Bone marrow (tissue), 2 donors: ENCODE measurements at places on chromosomes 2 and 18.

- no peak for DNase-seq
Observed at GRCh38 chr2:145086910-145087309, 567.0 kb upstream of the ZEB2 start.

DNA sequence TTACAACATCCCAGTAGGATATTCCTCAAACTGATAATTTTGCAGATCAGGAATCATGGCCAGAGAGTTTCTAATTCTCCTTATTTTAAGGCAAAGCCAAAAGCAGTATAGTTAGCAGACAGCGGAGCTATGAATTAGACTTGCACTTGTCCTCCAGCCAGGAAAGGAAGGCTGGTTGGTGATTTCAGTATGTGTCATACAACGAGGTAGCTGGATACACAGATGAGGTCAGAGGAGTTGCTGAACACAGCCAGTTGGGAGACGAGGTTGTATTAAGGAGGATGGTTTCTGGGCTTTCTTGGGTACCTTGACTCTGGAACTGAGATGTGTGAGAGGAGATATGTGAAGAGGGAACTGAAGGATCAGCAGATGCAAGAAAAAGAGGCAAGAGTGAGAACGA lies 185.2 kb downstream of the SOX11 start:
- no peak for DNase-seq

GRCh38 chr2:73919596-73920228 lies 7.0 kb upstream of the DGUOK start:
- DNase-seq: no peak

DNA sequence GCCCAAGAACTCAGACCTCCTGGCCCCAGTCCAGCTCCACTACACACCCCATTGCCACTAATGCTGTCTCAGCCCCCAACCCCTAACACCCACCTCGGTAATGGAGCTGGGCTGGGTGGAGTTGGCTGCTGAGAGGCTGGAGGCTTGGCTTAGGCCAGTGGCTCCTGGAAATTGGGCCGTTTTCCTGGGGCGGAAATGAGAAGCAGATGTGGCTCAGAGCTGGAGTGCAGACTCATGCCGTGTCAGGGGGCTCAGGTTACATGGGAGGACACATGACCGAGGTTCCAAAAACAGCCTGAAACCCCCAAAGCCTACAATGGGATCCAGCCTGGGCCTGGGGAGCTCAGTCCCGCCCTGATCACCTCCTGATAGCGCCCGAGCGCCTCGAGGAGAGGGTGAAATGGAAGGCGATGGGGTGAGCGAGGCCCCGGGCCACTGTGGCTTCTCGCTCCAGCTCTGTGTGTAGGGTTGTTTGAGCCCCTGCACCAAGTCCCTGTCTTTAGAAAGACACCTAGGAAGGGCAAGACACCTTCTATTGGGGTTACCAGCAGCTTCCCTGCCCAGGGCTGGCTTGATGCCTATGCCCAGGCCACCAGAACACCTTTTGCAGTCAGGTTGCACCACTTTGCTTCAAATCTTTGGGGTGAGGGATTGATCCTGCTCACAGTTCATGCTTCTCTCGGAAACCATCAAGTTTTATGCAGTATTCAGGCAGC lies 175.7 kb upstream of the HAAO start:
- no peak for DNase-seq

DNA sequence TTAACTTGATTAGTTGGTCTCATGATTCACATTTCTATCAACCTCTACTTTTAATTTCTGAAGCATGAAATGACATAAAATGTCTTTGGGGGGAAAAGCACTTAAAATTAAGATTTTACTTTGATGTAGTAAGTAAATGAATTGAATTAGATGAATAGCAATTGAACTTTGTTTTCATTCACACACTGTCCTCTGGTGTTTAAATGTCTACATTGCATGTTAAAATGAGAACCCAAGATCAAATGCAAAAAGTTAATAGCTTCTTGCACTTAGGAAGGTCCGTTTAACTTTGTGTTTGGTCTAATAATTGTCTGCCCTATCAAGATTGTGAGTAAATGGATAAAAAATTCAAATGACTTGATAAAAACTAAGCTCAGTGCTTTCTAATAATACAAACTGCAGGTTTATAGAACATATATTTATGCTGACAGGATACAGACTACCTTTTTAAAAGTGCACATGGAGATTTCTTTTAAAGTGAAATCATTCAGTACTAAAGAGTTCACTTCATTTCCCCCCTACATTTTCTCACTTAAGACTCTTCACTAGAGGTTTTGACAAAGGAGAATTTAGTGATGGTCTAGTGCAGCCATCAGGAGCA lies 156.2 kb upstream of the NABP1 start:
- DNase-seq: no peak

DNA sequence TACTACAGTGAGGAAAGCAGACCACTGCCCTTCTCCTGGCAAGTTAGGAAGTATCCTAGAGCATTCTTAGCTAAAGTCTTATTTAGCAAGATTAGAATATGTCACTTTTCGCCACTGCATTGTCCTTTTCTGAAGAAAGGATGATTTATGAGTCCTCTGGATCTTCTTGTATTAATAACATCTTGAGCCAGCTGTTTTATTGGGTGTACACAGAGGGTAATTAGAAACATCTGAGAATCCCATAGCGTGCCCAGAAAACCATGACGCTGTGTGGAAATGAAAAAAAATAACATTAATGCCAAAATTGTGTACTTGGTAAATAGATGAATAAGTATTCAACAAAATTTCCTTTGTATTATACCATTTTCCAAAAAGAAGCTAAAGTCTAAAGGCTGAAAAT lies 198.7 kb downstream of the LTBP1 start:
- no peak for DNase-seq

DNA sequence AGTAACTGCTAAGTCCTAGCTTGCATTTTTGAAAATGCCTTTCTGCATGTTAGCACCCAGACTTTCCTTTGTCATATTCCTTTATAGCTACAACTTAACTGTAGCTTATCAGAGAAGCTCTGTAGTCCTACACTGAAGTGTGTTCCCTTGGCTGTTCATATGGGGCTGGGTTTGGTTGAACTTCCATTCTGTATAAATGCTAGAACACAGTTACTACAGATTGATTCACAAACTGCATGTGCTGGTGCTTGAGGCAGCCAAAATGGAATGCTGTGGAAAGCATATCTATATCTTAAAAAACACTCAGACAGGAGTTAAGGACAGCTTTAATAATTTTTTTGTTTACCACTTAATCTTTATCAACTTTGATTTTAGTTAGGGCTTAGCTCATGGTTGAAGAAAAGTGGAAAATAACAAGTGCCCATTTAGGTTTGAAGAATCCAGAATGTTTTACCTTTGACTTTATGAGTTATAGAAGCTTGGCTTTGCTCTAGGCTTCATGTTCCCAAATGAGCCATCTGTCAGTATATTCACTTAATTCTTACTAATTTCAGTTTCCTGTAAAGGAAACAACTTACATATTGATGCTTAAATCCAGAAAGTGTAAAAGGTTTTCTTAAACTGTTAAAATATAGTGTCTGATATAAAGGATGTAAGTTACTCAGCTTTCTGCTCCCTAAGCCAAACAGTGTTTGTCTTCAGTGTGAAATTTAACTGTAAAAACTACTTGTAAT lies 148.9 kb downstream of the AGPS start:
- DNase-seq: no peak

DNA sequence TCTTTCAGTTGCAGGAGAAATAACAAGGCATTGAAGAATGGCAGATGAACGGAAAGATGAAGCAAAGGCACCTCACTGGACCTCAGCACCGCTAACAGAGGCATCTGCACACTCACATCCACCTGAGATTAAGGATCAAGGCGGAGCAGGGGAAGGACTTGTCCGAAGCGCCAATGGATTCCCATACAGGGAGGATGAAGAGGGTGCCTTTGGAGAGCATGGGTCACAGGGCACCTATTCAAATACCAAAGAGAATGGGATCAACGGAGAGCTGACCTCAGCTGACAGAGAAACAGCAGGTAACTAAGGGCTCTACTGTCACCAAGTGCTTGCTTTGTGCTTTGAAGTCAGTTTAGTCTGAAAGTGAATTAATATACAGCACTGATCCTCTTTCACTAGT lies 118.5 kb upstream of the UNC80 start:
- DNase-seq: no peak

DNA sequence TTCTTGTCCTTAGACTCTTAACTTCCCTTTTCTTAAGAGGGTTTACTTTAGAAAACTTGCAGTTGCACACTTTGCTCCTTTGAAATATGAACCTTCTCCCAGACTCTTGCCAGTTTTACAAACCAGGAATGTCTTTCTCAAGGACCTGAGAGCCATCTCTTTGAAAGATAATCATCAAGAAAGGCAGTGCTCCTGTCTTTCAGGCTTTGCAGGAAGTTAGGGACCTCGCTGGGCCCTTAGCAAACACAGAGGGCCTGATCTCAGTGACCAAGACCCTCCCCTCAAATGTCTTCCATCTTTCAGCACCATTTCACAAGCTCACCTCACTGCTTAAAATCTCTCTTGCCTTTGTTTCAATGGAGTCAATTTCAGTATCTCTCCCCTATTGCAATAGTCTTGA lies 32.0 kb upstream of the NYAP2 start:
- DNase-seq: no peak

GRCh38 chr2:165390875-165391274 lies 78.6 kb upstream of the CSRNP3 start:
- DNase-seq: no peak

DNA sequence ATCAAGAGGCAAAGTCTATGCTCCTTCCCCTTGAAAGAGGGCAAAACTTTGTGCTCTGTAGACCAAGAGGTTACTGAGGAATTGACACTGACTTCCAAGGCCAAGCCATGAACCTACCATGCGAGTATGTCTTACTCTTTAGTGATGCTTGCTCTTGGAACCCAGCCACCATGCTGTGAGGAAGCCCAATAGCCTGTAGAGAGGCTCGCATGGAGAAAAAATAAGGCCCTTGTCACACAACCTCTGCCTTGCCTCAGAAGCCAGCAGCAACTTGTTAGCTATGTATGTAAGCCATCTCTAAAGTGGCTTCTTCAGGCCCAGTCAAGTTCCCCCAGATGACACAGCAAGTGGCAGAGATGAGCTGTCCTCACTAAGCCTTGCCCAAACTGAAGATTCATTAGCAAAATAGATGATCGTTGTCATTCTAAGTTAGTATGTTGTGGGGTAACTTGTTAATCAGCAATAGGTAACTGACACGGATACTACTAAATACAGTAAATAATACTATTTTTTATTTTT lies 66.1 kb upstream of the RGPD5 start:
- DNase-seq: no peak

DNA sequence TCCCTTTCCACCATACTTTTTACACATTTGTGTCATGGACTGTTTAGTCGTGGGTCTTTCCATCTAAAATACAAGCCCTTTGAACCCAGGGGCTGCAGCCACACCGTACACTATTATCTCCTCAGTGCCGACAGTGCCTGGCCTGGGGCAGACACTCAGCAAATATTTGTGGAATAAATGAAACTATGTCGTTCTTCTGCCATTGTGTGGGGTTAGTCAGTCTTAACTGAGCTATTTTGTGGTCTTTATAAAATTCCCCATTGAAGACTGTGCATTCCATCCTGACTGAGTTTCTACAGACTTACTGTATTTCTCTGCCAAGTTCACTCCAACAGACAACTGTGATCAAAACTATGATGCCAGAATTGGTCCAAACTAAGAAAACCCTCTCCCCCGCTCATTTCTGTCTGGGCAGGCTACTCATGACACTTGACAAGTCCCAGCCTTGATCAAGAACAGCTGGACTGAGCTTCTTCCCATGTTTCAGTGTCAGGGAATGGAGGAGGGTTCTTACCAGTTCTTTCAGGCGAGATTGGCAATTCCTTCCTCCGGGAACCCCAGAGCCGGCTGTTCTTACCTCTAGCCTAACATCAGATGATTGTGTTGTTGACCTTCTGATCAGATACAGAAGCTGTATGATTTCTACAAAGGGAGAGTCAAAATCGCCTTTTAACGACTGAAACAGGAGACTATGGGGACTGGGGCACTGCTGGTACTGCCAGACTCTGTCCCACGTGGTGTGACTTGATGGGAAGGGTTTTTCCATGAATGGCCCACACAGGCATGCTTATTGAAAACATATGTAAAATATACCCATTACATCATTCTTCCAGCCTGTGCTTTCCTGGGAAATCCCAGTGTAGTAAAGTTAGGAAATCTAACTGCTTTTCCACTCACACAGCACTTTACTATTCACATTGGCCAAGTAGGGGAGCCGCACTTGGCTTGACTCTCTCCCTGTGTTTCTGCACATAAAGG lies 77.4 kb upstream of the NPAS2 start:
- DNase-seq: no peak

- no peak for DNase-seq
Observed at GRCh38 chr2:162490052-162490717, 146.3 kb downstream of the GCA start.

DNA sequence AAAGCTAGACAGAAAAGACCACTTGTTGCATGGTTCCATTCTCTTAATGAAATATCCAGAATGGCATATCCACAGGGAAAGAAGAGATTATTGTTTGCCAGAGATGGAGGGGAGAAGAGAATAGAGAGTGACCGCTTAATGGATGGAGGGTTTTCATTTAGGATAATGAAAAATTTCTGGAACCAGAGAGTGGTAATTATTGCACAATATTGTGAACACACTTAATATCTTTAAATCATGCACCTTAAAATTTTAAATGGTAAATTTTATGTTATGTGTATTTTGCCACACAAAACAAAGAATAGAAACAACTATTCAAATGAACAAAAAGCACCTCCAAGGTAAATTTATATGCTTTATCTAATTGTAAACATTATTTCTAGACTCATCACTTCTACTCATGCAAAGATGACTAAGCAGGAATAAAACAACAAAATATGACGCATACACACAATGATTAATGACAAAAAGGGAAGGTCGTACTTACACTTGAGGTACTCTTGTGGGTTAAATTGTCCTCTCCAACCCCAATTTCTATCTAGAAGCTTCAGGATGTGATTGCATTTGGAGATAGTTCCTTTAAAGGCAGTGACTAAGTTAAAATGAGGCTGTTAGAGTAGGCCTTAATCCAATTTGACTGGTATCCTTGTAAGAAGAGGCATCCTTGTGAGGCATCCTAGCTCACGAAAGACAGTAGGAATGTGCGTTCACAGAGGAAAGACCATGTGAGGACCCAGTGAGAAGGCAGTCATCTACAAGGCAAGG lies 18.7 kb upstream of the DHRS9 start:
- no peak for DNase-seq

DNA sequence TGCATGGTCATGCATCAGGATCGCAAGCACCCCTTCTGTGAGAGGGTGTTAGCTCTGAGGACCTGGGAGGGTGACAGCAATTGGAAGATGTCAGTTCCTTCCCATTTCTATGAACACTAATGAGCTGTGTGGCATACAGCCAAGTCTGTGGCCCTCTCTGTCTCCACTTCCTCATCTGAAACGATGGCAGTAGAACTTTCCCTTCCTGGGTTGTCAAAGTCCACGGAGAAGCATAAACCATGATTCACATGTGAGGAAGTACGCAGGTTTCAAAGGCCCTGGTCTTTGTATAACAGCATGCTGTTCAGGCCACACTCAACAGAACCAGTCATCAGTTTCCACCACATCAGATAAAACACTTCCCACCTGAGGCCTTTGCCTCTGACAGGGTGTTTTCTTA lies 167.4 kb upstream of the RAB6C start:
- peak; percentile 47 for DNase-seq

GRCh38 chr2:15311201-15311907 lies 249.8 kb downstream of the NBAS start:
- DNase-seq: no peak
